Activated naive CD8-positive, alpha-beta T cell treated with anti-CD3 and anti-CD28 coated beads, Interleukin-2, amount 10 ng/mL, durations not matched to agents 7 days and 5 days (primary cell): ENCODE measurements at places on chromosomes 13 and 19. TPM values are rescaled to one million over a fixed set of nuclear protein-coding genes. Genes with fewer than 3 reads are reported as not detected.

DNA sequence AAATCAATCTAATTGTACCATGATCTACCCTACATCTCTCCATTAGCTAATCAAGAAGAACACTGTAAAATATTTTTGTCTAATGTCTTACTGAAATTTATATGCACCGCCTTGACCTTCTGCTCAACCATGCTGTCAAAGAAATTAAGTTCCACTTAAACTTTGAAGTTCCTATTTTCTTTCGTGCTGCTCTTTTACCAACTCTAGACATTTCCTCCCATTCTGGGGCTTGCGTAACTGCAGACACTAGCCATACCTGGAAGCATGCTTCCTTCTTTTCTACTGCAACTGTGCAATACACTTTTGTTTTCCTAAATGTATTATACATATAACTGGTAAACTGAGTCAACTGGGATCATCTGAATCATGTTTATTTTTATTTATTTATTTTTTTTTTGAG is 8.5 kb upstream of the UBE2L5 start:
- H3K36me3 ChIP-seq: no peaks in the 10 kb centered on the region
- peaks cover 3% of the 10 kb centered on the region for H3K27me3 ChIP-seq
- H3K27ac ChIP-seq: no peak overlapping the region
- DNase-seq: no peak

GRCh38 chr13:99832347-99832746 is 139.2 kb downstream of the ZIC5 start:
- no peaks in the 10 kb centered on the region for H3K36me3 ChIP-seq
- no peak overlapping the region for H3K27ac ChIP-seq
- H3K4me1 ChIP-seq: no peaks in the 10 kb centered on the region
- no peak for DNase-seq
- no peak overlapping the region for H3K4me3 ChIP-seq

DNA sequence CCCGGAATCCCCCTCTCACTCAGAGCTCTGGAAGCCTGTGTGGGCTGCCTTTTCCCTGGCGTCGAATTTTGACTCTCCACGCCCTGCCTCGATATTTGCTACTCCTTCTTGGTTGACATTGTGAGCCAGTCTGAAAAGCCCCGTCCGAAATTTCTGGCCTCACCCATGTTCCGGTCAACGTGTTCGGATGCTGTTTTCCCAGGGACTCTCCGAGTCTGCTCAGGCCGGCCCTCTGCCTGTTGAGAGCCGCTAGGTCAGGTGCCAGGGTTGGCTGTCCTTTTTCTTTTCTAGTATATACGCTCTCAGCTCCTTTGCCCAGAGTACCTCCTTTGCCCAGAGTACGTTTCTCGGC is 6.8 kb upstream of the DGKH start:
- peak overlapping the region; percentile 58 for H3K27ac ChIP-seq
- no peaks in the 10 kb centered on the region for H3K36me3 ChIP-seq

Gene NFILZ
- not detected for total RNA-seq

- H3K4me1 ChIP-seq: peaks cover 10% of the 10 kb centered on the region
- no peaks in the 10 kb centered on the region for H3K36me3 ChIP-seq
- H3K27me3 ChIP-seq: peaks cover 28% of the 10 kb centered on the region
- peak overlapping the region; percentile 86 for H3K4me3 ChIP-seq
- peak overlapping the region; percentile 53 for H3K27ac ChIP-seq
These were observed 40.3 kb downstream of the ANKRD10 start for GRCh38 chr13:110874508-110874960.
